ENCODE measurements at places on chromosomes 4 and X. TPM values are rescaled to one million over a fixed set of nuclear protein-coding genes. Genes with fewer than 3 reads are reported as not detected.
A peak's percentile ranks its signal among the peaks of the same experiment; 100 is the strongest.

Gene KLHL4
- total RNA-seq, result 0.28 TPM

Gene MAGIX
- total RNA-seq, result 1.1 TPM

Gene HSD17B13
- total RNA-seq, result 0.09 TPM

Gene GRIPAP1
- total RNA-seq, result 104 TPM

Gene FOXR2
- not detected for total RNA-seq

Gene RPA4
- 0.91 TPM for total RNA-seq

Gene CD40LG
- 12.7 TPM for total RNA-seq

Gene PCDH10
- not detected for total RNA-seq

- no peak for DNase-seq
These were observed 12.2 kb upstream of the EDA start for GRCh38 chrX:69603566-69604194.

GRCh38 chr4:92231511-92231910 lies 72.3 kb upstream of the GRID2 start:
- DNase-seq, result no peak

- no peak for DNase-seq
These were observed 94.1 kb upstream of the GALNT7 start for GRCh38 chr4:173074501-173074946.

GRCh38 chr4:183099537-183100297 lies 660 bp downstream of the WWC2 start:
- no peak for DNase-seq

DNA sequence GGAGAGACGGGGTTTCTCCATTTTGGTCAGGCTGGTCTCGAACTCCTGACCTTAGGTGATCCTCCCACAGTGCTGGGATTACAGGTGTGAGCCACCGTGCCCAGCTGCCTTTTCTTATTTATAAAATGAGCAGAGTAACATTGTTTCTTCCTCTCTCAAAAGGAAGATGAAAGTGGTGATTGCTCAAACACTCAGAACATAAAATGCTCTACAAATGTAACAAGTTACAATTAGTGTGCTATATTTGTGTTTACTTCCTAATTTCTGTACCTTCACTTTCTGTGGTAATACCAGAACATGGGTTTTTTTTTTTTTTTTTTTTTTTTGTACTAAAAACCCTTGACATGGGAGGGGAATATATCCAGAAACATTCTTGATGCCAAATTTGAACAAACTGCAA lies 197.9 kb downstream of the MGST2 start:
- DNase-seq, result no peak

DNA sequence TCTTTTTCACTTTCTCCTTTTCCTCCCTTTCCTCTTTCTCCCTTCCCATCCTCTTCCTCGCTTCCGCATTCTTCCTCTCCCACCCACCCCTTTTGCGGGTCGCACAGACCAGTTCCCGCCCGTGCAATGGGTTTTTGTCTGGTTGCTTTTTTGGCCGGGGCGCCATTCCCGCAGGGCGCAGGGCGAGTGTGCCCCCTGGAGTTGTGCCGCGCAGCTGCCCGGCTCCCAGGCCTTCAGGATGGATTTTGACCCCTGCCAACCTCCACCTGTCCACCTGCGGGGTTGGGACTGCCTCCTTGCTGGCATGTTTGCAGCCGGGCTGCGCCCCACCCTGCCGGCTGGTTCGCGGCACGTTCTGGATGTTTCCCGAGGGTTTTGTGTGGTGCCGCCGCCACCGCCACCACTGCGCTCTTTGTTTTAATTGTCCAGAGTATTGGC lies 578 bp upstream of the SEL1L3 start:
- no peak for DNase-seq

DNA sequence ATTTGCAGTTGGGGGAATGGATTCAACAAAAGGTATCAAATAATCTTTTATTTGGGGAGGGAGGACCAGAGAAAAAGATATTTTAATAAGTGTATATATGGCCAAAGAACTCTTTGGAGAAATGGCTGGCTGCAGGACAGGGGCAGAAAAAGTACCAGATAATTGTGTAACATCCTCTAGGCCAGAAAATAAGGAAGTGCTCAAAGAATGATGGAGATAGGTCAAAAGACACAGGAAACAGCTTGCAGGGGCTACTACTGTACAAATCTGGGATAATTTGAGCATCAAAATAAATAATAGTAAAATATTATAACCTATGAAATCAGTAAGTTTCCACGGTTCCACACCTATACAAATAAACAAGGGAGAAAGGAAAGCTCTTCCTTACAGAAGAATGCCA lies 34.8 kb downstream of the KLHL5 start:
- no peak for DNase-seq

GRCh38 chr4:150457802-150458201 lies 124.1 kb upstream of the MAB21L2 start:
- no peak for DNase-seq

GRCh38 chr4:139795527-139796314 lies 130.1 kb downstream of the MGST2 start:
- DNase-seq, result no peak

DNA sequence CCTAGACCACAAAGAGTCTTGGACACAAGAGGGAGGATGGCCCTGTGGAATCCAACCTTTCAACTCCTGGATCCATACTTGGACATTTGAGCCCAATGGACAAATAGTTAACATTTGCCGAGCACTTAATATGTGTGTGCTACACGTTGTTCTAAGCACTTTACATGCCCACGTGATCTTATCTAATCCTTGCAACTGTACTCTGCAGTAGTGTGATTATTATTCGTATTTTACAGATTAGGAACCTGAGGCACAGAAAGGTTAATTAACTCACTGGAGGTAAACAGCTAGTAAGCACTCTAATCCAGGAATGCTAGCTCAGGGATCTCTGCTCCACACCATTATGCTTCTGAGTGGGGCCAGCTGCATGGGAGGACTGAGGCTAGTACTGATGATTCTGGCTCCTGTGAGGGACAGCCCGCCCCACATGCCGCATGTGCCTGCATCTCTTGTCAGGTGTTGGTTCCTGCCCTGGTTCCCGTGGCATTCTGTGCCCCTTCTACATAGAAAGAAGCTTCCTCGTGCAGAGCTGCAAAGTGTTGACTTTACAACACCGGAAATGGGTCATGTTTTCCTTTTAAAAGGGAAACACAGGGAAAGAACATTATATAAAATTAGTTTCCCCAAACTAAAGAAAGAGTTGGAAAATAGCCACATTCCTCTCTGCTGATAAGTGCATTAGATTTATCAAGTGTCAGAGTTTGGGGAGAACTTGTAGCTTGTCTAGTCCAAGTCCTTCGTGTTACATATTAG lies 34.8 kb downstream of the PLAC1 start:
- DNase-seq, result no peak

- DNase-seq, result peak; percentile 65
These were observed 60.9 kb downstream of the LEF1 start for GRCh38 chr4:108107729-108108382.

DNA sequence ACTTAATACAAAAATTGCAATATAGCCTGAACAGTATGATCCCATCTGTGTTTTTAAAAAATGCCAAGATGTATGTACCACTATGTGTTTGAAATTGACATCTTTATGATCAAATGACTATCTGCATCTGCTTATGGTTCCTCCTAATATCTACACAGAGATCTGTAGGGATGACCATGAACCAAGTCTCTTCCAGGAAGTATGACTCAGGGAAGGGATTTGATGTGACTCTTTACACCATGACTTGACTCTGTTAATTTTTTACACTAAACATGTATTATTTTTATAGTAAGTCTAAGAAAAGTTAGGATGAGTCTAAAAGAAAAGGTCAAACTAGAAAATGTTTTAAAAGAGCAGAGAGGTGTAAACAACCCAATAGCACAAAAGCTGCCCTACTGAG lies 164.0 kb downstream of the SH3KBP1 start:
- no peak for DNase-seq

DNA sequence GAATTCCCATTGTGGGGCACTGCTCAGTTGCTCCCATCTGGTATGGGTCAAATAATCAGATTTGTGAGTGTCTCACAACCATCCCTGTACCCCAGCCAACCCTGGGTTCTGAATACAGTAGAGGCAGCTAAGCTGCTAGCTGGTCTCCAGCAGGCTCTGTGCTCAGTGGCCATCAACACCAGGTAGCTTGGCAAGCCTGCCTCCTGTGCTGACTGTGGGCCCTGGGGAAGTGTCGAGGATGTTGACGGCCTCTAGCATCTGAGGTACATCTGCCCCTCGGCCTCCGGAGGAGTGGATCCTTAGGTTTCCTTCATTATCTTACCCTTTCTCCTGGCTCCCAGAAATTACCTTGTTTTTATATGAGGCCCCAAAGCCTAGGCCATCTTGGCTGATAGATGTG lies 13.3 kb downstream of the RNF4 start:
- no peak for DNase-seq

DNA sequence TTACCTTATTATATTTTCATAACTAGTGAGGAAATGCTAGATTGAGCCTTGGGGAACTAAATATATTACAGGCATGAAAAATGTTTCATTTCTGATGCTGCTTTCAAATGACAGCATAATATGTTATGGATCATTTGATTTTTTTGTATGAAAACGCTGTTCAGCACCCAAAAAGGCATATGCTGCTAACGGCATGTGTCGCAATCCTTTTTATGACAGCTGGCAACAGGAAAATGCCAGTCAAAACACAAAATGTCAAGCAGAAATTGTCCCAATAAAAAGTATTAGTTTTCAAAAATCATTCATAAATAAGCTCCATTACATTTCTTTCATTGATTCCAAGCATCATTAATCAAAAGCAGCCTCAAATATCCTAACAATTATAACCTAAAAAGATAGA lies 1244.5 kb downstream of the PCDH7 start:
- no peak for DNase-seq

GRCh38 chr4:120844528-120844921 lies 78.0 kb downstream of the PRDM5 start:
- DNase-seq, result no peak

DNA sequence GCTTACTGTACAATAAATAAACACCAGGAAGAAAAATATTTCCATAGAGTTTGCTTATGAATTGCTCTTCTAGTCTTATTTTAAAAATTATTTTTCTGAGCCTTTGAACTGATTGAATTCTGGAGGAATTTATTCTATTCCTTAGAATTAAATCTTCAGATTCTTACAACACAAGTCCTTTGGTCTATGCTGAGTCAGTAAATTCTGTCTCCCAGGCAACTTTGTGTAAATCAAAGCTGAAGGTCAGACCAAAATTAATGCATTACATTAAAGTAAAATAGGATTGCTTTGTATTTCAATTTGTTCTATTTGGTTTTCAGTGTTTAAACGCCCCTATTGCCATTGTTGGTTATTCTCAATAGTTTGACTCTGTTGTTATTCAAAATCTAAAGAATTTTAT lies 26.8 kb upstream of the STPG2 start:
- DNase-seq, result no peak

All from activated CD8-positive, alpha-beta memory T cell treated with anti-CD3 and anti-CD28 coated beads, Interleukin-2, amount 10 ng/mL, durations not matched to agents 7 days and 5 days (primary cell).